ENCODE measurements at places on chromosomes 2 and 18.

DNA sequence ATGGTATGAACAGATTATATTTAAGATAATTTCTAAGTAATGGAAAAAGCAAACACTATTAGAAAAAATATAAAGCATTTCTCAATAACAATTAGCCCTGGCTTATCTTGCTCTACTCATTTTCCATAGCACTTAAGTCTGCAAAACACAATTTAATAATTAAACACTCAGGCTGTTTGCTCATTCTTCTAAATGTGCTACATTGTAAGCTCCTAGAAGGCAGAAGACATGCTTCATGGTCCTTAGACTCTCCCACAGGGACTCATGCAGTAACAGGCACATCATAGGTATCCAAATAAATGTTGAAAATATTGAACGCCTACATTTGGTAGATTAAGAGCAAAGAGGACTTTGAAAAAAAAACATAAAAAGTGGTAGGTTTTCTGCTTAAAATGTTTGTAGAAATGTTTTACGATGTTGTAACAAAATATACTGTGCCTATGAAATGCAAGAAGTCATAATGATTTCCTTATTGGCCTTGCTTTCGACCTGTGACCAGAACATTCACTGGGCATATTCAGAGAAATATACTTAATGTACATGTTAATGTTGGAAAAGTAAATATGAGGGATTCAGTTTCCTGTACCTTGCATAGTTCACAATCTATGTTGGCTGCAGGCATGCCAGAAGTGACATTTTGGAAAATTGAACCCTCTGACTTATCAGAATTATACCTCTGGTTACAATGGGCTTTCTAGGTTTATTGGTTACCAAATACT lies 27.2 kb downstream of the G6PC2 start:
- no peak for DNase-seq

DNA sequence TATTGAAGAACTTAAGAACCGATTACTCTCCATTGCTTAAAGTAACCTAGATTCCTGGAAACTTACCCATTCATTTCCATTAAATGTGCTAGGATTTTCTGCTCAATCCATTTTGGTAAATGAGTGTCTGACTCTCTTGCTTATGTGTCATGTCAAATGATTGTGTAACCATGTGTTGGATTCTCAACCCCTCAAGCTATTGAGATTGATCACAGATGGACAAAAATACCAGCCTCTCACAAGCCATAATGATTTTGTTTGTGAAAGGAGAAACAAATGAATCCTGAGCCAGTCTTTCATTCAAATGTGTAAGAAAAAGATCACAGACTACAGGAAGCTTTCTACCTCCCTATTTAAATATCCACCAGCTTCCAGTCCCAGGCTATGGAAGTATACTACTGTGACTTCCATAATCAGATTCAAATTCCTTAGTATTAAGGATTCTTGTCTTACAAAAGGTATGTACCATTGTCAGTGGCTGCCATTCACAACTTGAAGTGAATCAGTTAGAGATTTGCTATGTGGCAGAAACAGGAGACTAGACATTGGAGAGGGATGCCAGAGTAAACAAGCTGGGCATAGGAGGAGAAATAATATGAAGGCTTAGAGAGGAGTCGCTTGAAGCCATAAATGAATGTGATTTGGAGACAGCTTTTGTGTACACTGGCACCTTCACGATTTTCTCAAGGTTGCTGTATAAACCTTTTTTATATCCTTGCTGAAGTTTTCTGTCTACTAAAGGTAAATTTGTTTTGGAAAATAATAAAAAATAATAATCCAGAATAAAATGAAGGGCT lies 498.5 kb upstream of the SETBP1 start:
- DNase-seq, result peak; percentile 25

DNA sequence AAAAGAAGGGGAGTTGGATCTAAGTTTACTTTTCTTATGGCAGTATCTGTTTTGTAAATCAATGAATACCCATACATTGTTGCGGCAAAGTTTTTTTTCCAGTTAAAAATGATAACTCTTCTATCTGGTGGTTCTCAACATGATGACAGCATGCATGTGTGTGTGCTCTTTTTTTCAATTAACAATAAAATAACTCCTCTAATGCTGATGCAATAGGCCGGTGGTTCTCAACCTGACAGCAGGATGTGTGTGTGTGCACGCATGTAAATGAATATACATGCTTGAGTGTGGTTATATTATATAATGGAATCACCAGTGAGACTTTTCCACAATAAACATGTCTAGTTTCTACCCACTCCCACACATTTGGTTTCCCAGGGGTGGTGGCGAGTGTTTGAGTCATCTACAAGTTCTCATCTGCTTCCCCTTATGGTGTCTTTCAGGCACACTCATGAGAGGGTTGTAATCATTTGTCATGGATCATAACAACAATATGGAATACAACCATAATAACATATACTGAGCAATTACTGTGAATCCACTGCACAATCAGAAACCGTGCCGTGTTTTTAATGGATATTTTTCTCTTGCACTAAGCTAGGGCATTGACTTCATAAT lies 31.2 kb downstream of the PARD3B start:
- no peak for DNase-seq

DNA sequence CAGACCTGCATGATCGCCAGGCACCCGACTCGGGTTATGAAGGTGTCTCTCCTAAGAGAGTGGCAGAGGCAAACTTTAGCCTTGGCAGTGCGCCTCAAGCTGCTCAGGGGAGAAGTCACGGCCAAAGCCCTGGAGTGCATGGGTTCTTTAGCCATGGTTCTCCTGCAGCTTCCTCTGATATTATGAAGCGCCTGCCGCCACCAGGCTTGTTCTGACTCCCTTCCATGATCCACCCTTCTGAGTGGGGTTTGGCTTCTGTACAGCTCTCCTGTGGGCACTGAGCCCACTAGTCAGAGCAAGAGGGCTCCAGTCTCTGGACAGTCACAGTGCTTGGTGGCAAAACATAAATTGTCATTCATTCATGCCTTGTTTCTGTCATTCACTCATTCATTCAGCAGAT lies 25.9 kb upstream of the TMBIM1 start:
- no peak for DNase-seq

DNA sequence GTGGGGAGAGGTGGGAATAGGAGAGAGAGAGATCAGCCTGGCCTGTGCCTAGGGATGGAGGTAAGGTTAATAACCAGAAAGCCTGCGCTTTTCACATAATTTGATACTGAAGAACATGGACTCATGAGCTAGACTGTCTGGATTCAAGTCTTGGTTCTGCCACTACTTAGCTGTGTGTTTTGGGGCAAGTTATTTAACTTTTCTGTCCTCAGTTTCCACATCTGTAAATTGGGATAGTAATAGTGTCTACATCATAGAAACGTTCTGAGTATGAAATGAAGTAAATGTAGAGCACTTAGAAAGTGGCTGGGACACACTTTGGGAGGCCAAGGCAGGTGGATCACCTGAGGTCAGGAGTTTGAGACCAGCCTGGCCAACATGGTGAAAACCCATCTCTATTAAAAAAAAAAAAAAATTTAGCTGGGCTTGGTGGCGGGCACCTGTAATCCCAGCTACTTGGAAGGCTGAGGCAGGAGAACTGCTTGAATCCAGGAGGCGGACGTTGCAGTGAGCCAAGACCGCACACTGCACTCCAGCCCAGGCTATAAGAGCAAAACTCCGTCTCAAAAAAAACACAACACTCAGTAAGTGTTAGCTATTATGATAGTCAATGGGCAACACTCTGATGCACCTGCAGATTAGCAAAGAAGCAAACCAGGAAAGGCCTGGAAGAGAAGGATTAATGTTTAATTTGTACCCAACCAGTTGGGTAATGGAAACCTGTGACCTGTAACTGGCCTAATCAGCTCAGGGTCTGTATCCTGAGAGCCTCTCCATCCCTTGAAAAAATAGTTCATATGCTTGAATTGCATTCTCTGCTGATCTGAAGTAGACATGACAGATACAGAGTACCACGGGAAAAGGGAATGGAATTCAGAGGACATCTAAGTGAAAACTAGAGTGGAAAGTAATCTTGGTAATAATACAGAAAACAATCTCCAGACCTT lies 6.8 kb downstream of the GALM start:
- DNase-seq, result no peak

GRCh38 chr2:164302786-164303185 lies 318.5 kb downstream of the GRB14 start:
- DNase-seq, result no peak

DNA sequence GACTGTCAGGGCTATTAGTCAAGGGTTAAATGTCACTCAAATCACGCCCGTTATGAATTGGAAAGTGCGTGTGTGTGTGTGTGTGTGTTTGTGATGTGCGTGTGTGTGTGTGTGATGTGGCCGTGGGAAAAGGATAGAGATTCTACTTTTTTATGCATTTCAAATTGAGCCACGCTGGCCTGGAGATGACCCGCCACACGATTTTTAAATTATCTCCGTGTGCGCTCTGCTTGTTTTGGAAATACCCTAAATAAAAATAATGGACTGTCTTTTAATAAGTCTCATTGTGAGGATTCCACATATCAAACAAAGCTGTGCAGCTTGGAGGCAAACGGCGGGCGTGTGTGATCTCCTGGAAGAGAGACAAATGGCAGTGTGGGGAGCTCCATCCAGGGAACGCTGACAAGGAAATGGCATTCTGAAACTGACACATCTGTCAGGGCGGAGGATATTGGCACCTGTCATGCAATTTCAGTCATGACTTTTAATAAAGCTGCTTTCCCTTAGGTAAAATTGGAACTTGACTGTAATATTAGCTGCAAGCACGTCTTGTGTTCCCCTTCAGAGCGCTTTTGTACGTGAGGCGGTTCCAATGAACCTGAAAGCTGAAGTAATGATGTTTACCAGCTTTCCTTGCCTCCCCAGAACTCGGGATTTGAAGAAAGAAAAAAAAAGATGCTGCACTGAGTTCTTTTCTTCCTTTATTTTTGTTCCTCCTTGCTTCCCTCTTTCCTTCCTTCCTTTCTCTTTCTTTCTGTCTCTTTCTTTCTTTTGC lies 381.8 kb upstream of the SMIM21 start:
- DNase-seq, result no peak

- DNase-seq, result peak; percentile 55
Observed at GRCh38 chr2:53880756-53881155, 21.0 kb upstream of the GPR75 start.

GRCh38 chr2:68776124-68776523 lies 41.5 kb downstream of the ARHGAP25 start:
- DNase-seq, result no peak

- DNase-seq, result no peak
Observed at GRCh38 chr2:2703762-2704427, 372.8 kb upstream of the MYT1L start.
